Heart right ventricle (tissue), 16 donors: ENCODE measurements at places on chromosomes 5 and 9. TPM values are rescaled to one million over a fixed set of nuclear protein-coding genes. Genes with fewer than 3 reads are reported as not detected.
A peak's percentile ranks its signal among the peaks of the same experiment; 100 is the strongest.

DNA sequence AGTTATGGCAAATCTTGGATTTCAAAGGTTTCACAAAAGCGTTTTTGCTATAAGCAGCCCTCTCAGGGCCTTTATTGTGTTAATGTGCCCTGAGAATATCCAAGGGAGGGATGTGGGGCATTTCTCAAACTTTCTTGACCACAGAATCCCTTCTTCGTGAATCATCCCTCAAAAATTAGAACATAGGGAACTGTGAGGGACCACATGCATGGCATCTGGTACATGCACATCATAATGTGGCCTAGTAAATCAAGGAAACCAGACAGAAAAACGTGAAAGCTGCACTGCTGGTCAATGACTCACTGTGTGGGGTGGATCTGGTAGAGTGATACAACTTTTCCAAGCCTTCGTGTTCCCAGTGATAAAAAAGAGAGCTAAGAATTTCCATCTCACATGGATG is 22.4 kb downstream of the DDX31 start:
- no peak for DNase-seq

GRCh38 chr9:98600631-98601030 is 108.1 kb downstream of the GABBR2 start:
- DNase-seq: no peak

GRCh38 chr9:30697958-30698357 is 1686.5 kb upstream of the ACO1 start:
- DNase-seq: no peak

DNA sequence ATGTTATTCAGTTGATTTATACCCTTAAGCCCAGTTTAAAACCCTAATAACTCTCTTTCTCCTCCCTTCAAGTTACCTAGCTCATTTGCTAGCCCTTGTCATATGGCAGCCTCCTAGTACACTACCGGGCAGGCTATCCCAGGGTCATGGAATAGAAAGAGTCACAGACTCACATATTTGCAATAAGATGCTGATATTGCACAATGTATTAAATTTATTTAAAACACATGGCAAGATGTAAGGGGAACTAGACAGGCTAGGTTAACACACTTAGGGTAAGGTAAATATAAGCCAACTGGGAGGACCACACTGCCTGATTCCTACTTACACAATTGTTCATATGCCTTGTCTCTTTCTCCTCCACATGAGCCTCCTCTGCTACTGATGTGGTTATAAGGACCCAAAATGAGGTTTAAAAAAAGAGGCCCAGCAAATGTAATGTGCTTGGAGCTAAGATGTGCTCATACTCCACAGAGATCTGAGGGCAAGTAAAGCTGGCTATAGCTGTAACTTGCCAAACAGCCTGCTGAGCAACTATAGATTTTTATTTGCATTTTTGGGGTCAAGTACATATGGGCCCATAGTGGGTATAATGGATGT is 130.0 kb downstream of the ENC1 start:
- no peak for DNase-seq

DNA sequence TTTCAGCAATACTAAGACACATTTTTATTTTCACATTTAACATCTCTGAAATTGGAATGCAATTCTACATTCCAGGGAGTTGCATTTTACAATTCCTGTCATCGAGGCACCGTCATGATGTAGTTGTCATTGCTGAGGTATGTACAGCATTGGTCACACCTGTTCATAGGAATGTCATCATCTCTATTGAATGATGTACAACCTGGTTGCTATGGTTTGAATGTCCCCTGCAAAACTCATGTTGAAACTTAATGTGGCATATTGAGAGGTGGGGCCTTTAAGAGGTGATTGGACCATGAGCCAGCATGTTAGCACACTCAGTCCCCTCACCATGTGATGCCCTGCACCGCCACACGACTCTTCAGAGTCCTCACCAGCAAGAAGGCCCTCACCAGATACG is 103.1 kb downstream of the CEMIP2 start:
- DNase-seq: no peak

DNA sequence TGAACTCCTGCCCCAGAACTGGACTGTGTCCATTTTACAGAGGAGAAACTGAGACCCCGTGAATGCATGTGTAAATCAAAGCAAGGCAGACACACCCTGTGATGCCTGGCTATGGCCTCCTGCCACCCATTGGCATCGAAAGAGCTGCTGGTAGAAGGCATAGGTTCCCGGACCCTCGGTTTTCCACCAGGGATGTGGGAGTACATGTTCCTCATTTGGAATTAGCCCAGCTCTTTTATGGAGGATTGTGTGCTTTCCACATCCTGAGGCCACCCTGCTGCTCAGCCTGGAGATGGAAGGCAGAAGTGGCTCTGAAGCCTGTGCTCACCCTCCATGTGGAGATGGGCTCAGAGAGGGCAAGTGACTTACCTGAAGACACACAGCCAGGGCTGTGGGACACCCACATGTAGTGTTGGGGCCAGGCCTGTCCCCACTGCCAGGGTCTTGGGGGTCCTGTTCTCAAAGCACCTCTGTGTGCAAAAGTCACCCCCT is 2.8 kb downstream of the SUSD3 start:
- DNase-seq: no peak

DNA sequence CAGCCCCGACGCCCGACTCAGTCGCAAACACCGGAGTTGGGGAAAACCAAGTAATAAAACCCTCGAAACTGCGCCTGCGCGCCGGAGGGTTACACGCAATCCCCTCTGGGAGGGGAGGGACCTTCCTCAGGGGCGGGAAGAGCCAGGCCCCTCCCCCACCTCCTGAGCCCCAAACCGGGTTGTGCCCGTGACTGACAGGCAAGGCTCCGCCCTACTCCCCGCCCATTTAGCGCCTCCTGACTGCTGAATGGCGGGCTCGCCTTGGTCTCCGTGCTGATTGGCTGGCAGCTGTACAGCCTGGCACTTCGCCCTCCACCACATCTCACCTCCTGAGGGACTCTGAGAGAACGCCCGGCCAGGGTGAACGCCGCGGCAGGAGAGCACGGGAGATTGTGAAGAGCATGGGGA is at the start of gene PRDM9:
Gene PRDM9, plus strand, starts transcription at position 332 of the 408 bp plus-strand sequence. CDS start 1,425 bp downstream, outside the sequence.
- peak; percentile 84 for DNase-seq

DNA sequence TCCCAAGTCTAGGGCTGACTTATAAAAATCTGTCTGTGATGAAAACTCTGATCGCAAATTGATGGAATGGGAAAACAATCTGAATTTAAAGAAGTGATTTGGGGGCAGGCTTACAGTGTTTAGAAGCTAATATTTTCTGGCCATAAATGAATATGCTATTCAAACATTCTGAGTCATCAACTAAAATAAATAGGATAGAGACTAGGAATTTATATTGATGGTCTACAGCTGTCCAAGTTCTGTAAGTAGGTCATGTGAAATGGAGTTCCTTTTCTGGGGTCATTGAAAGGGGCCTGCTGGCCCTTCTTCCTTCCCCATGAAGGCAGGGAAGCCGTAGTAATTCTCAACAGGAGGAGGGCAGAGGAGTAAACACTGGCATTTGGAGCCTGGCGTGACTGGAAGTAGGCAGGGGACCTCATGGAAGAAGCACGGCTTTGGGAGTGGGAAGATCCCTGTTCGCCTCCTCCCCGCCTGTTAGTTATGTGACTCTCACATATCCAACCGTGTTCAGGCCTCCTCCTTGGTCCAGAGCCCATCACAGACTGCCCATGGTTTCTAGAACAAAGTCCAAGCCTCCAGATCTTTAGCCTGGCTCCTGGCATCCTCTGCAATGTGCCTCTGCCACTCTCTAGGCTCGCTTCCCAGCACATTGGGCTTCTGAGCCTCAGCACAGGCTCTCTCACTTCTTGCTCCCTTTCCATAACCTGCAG is 31.7 kb downstream of the ALG2 start:
- DNase-seq: no peak

DNA sequence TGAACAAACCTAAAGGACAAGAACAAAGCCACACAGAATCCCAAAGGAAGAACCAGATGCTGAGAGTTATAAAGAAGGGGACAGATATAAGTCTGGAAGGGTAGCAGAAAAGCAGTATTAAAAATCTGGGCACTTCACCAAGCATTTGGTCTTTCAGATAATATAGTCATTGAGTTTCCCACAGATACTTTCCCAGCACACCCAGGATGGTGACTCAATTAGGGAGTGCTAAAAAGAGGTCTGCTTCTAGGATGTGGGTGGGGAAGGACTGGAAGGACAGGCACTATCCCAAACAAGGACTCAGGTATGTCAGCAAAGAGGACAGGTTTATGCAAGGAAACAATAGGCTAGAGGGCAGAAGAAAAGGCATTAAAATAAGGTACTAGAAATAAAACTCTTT is 59.3 kb downstream of the DIAPH1 start:
- peak; percentile 18 for DNase-seq

DNA sequence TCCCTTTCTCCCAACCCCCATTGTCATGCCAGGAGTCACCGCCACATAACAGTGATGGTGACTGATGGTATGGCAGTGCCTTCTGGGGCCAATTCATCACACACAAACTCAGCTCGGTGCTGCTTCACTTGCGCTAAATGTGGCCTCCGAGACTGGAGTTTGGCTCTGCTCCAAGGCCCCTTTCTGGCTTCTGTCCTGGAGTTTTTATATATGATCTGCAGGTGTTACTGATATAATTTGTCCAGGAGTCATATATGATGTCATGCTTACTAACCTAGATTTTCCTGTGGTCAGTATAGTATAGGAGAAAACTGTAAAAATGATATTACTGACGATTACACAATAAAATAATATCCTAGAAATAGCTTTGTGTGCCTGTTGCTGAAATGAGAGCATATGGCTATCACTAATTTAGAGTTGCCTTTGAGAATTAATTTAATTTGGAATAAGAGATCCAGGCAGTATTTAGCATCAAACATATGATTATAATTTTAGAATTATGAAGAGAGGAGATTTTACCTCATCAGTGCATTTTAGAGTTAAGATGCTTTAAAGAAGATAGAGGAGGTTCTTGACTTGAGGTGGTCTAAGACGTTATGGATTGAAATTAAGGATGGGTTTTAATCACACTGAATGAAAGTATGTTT is 334.1 kb upstream of the CD180 start:
- no peak for DNase-seq

DNA sequence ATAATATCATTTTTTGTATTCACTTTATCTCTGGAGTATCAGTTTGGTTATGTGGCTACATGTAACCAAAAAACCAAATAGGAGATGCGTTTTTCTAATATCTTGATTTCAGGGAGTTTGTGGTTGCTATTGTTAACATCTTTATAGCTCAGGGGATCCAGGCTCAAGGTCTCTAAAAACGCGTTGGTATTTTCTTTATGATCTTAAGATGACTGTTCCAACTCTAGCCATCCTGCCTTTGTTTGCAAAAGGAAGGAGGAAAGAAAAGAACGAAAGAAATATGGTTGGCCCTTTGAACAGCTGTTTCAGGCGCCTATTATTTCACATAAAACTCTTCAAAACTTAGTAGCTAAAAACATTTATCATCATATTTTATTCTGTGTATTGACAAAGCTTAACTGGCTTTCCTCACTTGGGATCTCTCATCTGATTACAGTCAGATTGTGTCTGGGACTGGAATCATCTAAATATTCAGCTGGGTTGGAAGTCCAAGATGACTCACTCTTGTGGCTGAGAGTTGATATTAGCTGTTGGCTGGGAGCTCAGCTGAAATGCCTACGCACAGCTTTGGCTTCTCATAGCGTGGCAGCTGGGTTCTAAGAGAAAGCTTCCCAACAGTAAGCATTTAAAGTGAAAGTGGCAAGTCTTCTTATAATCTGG is 60.1 kb downstream of the FAM174A start:
- peak; percentile 29 for DNase-seq

GRCh38 chr9:74858751-74859414 is 28.8 kb downstream of the TRPM6 start:
- DNase-seq: no peak

GRCh38 chr9:98783518-98784226 is 12.7 kb downstream of the ANKS6 start:
- DNase-seq: no peak

DNA sequence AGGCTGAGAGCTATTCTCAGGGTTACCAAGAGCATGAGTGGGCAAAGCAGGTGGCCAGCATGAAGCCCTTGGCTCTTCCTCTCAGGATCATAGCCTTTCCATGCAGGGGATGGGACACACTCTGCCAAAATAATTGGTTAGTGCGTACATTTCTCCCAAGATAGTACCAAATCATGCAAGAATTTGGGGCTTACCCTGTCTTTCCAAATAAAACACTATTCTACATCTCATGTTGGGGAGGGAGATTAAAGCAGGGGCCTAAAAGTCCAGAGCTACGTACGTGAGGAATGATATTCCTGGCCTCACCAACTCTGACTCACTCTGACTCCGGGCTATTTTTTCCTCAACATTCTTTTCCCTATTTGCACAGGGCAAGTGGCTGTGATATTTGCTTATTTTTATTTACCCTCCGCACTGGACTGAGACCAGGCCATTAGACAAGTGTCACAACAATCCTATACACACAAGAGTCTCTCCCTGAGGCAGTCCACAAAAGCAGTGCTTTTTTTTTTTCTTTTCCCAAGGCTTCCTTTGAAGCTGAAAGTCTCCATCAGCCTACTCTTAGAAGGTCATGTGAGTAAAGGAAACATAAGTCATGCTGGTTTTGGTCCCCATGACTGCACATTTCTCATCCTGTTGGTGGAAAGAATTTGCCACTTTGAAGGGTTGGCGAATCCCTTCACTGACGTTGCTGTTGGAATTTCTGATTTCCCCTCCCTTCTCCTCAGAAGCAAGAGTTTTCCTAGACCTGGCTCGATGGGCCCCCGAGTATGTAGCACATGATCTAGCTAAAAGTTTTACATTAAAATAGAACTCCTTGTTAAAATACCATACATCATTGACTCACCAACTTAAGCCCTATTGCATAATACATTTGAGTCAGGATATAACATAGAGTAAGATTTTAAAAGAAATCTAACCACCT is 40.0 kb downstream of the TMEM252 start:
- no peak for DNase-seq

HNRNPAB gene
- total RNA-seq: 132 TPM

PCDHB4 gene
- 2.5 TPM for total RNA-seq

TMEM252 gene
- total RNA-seq: not detected

SPINK5 gene
- total RNA-seq: 0.37 TPM
